ENCODE measurements at places on chromosomes 2 and 18.

- DNase-seq = no peak
Measured at GRCh38 chr2:114122930-114123329, 233.0 kb downstream of the ACTR3 start.

GRCh38 chr2:140747665-140748064, 1383.2 kb downstream of the LRP1B start:
- DNase-seq = no peak

DNA sequence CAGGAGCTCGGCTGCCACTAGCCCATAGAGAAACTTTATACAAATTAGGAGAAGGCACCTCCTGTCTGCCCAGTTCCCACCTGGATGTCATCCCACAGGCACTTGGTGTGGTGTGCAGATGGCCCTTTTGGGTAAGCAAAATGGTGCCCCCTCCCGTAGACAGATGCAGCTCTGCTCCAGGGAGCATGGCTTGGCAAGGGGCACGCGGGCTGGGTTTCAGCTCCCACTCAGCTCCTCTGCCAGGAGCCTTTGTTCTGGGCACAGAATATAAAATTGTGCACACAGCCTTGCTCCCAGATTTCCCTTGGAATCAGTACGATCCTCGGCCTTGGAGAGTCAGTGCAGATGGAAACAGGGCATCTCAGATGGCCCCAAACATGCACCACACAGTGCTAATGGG, 20.3 kb upstream of the KCNF1 start:
- DNase-seq = no peak

- no peak for DNase-seq
Measured at GRCh38 chr2:186612555-186613440, 22.9 kb downstream of the ITGAV start.

DNA sequence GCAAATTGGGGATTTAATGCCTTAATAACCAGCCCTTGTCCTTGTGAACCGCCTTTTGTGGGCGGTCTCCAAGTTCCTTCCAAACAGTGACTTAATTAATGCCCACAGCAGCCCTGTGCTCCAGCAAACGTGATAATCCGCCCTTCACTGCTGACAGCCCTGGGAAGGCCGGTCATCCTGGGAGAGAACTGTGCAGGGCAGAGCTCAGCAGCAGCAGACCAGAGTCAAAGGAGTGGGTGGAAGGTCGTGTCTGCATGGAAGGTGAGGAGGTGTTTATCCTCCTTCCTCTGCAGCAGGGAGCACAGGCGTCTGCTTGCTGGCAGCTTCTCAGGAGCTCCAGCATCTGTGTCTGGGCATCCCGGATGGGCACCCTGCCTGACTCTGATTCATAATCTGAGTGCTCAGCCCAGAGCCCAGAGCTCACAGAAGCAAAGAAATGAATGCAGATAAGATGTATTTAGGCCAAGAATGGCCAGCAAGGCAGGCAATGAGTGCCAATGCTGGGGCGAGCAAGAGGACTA, 270.0 kb upstream of the PXDN start:
- no peak for DNase-seq

- DNase-seq = no peak
Measured at GRCh38 chr2:165016772-165017411, 61.6 kb upstream of the SLC38A11 start.

GRCh38 chr2:209322905-209323512, 100.8 kb upstream of the MAP2 start:
- no peak for DNase-seq

- no peak for DNase-seq
Measured at GRCh38 chr2:46068636-46069035, 228.6 kb upstream of the EPAS1 start.

DNA sequence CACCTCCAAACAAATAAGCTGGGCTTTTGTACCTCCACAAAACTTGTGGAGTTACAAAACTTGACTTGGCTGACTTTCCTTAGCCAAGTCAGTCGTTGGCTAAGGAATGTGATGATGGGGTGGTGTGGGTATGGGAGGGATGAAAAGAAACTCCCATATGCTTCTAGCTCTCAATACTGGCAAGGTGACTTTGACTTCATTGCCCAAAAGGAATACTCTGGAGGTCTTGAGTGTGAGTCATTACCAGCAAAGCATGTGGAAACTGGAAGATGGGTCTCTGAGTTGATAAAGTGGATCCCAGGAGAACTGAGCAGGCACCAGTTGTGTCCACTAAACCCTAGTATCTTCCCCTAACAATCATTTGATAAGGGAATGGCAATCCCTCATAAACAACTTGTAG, 226.7 kb downstream of the GULP1 start:
- DNase-seq = no peak

GRCh38 chr18:2482706-2483475, 88.4 kb downstream of the METTL4 start:
- no peak for DNase-seq

DNA sequence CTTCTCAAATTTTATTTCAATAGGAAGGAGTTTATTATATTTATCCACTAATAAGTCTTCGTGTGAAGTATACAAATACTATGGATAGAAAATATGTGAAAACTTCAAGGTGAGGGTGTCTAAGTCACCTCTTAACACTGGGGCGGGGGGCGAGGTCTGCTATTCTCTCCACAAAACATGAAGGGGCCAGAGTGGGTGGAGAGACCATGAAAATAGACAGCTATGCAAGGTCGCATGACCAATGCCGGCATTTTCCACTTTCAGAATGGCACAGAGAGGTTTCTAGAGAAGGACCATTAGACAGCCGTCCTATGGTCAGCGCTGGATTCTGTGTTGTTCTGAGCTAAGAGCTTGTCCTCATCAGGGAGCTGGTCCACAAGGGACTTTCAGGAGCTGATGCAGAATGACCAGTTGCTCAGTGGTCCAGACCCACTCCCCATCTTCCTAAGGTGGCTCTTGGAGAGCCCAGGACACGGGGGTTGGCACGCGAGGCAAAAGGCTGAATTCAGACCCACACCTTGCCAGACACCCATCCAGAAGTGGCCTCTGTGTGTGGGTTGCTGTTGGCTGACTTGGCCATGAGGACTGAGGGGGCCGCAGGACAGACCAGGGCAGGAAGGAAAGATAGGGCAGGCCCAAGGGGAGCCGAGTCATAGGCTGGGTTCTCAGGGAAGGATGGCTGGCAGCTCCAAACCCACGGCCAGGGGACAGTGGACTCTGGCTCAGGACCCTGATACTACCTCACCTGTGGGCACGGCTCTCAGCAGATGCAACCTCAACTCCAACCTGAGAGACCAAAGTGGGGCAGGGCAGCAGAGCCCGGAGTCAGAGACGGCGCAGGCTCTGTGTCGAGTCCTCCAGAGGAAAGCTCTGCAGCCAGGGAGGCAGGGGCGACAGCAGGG, 69.8 kb downstream of the NDUFA10 start:
- DNase-seq = no peak

- no peak for DNase-seq
Measured at GRCh38 chr2:588074-588645, 89.0 kb downstream of the TMEM18 start.

DNA sequence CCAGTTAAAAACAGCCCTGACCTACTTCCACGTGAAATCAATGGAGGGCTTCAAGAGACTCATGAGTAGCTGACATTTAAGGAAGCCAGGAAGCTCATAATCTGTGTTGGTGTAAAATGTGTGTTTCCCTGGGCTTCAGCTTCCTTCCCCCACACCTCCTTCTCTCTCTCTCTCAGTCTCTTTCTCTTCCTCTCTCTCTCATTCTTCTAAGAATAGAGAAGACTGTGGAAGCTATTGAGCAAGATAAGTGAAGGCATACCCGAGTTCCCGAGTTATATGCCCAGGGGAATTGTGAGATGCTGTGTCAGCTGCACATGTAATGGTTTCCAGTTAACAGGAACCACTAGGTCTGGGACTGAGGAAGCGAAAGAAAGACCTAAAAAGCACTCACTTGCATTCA, 199.4 kb downstream of the NYAP2 start:
- no peak for DNase-seq

All from CD4-positive, alpha-beta T cell treated with Interleukin-1 beta for 1 hour (primary cell).